ENCODE measurements at places on chromosomes 7 and 10. TPM values are rescaled to one million over a fixed set of nuclear protein-coding genes. Genes with fewer than 3 reads are reported as not detected.

GRCh38 chr7:26686448-26686981 is 177.9 kb downstream of the SKAP2 start:
- no peak overlapping the region for H3K27ac ChIP-seq
- H3K4me1 ChIP-seq, result peaks cover 12% of the 10 kb centered on the region
- DNase-seq, result peak; percentile 11
- no peak overlapping the region for H3K4me3 ChIP-seq
- no peaks in the 10 kb centered on the region for H3K36me3 ChIP-seq
- H3K27me3 ChIP-seq, result no peaks in the 10 kb centered on the region

- H3K27ac ChIP-seq, result no peak overlapping the region
- no peak for DNase-seq
- H3K4me1 ChIP-seq, result no peaks in the 10 kb centered on the region
- H3K36me3 ChIP-seq, result no peaks in the 10 kb centered on the region
- H3K27me3 ChIP-seq, result peaks cover 14% of the 10 kb centered on the region
These were observed 10.8 kb upstream of the CPA5 start for GRCh38 chr7:130333832-130334231.

Gene H2BK1
- not detected for total RNA-seq

DNA sequence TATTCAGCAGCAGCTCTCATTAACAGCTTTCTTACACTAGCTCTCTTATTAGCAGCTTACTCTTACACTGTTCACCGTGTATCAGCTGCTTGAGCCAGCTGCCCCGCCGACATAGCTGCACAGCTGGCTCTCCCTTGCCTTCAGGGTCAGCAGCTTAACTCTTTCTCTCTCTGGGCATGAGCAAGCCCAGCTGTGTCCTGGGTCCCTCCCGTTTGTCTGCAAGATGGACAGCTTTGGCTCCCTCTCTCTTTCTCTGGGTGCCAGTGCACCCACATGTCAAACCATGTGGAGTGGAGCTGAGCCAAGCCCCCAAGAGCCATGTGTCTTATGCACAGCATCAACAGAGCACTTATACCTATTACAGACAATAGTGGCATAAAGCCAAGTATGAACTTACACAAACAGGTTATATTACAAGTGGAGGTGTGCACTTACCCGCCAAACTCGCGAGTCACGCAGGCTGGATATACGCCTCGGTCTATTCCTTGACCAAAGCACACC is 35.7 kb upstream of the MTPAP start:
- no peaks in the 10 kb centered on the region for H3K36me3 ChIP-seq
- H3K27me3 ChIP-seq, result no peaks in the 10 kb centered on the region
- no peak overlapping the region for H3K27ac ChIP-seq
- H3K4me1 ChIP-seq, result no peaks in the 10 kb centered on the region
- DNase-seq, result peak; percentile 34

DNA sequence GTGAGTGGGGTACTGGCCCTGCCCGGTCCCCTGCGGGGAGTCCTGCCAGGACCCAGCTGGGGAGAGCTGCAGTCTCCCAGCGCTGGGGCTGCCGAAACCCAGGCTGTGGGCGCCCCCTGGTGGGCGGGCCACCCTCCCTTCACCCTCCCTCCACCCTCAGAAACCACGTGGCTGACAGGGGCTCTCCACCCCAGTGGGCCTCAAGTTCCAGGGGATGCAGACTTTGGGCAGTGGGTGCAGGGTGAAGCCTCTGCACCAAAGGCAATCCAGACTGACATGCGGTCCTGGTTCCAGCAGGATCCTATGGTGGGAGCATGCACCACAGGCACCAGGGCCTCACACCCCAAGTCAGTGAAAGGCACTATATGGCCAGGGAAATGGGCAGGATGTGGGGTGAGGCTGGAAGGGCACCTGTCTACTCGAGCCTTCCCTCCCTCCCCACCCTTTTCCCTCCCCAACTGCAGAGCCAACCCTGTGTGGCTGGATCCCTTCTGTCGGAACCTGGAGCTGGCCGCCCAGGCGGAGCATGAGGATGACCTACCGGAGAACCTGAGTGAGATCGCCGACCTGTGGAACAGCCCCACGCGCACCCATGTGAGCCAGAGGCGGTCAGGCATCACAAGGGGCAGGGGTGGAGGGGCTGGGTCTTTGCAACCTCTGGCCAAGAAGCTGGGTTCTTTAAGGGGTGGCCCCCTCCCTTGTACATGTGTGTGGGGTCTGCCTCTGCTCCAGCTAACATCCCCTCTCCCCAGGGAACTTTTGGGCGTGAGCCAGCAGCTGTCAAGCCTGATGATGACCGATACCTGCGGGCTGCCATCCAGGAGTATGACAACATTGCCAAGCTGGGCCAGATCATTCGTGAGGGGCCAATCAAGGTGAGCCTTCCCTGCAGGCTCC is 38.8 kb downstream of the PSAP start:
- H3K4me1 ChIP-seq, result peaks cover 43% of the 10 kb centered on the region
- H3K27me3 ChIP-seq, result no peaks in the 10 kb centered on the region
- no peak overlapping the region for H3K27ac ChIP-seq
- peak; percentile 92 for DNase-seq

DNA sequence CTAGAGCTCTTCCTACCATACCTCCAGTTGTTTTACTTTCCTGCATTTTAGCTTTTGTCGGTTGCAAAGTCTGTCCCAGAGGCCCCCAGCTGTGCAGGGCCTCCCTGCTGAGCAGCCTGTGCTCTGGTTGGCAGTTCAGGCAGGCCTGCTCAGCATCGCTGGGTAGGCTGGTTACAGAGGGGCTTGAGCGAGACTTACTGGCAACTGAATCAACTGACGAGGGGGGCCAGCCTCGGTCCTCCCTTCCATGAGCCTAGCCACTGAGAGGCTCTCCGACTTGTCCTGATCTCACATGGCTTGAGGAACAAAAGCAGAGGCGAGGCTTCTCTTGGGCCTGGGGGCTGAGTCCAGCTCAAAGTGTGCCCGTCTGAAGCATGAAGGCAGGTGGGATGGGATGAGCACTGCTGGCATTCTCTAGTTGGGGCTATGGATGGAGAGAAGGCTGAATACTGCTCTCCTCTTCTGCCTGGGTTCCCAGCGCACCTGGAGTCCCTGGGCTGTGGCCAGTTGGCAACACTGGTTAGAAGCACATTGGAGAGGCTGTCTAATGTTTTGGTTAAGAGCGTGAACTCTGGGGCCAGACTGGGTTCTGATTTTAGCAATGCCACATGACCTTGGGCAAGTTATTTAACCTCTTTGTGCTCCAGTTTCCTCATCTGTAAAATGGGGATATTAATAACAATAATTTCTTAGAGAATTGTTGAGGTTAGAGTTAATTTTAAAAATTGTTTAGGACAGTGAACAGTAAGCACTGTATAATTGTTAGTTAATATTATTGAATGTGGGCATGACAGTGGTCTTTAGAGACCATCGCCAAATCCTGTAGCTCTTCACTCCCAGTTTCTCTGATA is 6.9 kb upstream of the SFRP5 start:
- no peaks in the 10 kb centered on the region for H3K27me3 ChIP-seq
- peaks cover 26% of the 10 kb centered on the region for H3K4me1 ChIP-seq
- no peak for DNase-seq
- no peak overlapping the region for H3K4me3 ChIP-seq
- H3K27ac ChIP-seq, result no peak overlapping the region
- no peaks in the 10 kb centered on the region for H3K36me3 ChIP-seq

- no peaks in the 10 kb centered on the region for H3K36me3 ChIP-seq
- H3K27me3 ChIP-seq, result no peaks in the 10 kb centered on the region
- H3K4me3 ChIP-seq, result no peak overlapping the region
These were observed 276.6 kb upstream of the GALNT17 start for GRCh38 chr7:70855373-70855772.

- DNase-seq, result no peak
- H3K36me3 ChIP-seq, result no peaks in the 10 kb centered on the region
- H3K4me1 ChIP-seq, result no peaks in the 10 kb centered on the region
- no peak overlapping the region for H3K27ac ChIP-seq
- no peaks in the 10 kb centered on the region for H3K27me3 ChIP-seq
These were observed 108.2 kb upstream of the KAT6B start for GRCh38 chr10:74718208-74718607.

Gene LIPJ
- total RNA-seq, result not detected

- no peak overlapping the region for H3K27ac ChIP-seq
- peaks cover 4% of the 10 kb centered on the region for H3K27me3 ChIP-seq
These were observed 43.0 kb downstream of the MTERF1 start for GRCh38 chr7:91837397-91838070.

DNA sequence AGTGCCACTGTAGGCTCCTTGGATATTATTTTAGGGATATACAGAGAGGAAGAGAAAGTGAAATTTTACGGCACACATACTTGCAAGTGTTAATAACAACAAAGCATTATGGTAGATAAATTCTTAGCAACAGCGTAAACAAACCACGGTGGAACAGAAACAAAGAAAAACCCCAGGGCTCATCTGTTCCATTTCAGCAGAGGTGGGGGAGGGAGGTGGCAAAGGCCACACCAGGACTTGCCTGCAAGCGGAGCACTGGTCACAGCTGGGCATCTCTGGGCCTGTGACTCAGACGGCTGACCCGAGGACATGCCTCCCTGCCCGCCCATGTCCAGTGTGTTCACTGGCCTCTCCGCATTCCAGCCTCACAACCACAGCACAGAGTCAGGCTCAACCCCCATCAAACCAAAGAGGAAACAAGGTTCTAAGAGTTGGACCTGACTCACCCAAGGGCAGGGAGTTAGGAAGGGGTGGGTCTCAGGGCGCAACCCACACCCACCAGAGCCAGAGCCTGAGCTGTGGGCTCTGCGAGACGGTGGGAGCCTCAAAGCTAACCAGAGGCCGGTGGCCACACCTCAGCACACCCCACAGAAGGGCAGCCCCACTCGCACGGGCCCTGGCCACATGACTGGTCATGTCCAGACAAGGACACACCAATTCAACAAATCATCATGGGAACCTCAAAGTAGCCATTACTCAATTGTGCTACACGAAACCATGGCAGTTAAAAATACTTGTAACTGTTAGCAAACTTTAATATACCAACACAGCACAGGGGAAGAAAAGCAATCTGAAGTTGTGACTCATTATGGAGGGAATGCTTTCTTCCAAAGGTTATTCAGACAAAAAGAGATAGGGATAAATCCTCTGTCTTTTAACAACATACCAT is 10.7 kb downstream of the ESYT2 start:
- H3K4me1 ChIP-seq, result peaks cover 66% of the 10 kb centered on the region
- no peaks in the 10 kb centered on the region for H3K27me3 ChIP-seq
- H3K4me3 ChIP-seq, result no peak overlapping the region
- DNase-seq, result peak; percentile 80
- peaks cover 20% of the 10 kb centered on the region for H3K36me3 ChIP-seq

DNA sequence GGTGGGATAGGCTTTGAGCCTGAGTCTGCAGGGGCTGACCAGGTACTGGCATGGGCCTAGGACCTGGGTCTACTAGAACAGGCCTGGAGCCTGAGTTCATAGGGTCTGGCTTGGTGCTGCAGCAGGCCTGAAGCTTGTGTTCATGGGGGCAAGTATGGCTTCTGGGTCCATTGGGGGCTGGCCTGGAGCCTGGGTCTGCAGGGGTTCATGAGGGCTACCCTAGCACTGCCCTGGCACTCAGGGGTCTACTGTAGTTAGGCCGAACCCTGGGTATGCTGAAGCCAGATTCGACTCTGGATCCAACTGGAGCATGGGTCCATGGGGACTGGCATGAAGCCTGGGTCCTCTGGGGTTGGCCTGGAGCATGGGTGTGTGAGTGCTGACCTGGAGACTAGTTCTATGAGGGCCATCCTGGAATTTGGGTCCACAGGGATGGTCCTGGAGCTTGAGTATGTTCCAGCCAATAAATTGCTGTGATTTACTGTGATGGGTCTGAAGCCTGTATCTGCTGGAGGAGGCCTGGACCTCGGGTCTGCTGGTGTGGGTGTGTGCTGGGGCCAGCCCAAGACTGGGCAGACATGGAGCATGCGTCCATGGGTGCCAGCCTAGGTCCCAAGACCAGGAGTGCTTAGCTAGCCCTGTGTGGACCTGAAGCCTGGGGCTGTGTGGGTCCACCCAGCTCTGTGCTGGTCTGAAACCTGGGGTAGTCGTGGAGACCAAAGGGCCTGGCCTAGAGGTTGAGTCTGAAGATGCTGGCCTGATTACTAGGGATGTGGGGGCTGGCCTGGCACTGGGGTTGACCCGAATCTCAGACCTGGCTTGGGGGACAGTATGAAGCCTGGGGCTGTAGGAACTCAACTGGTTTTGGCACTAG is 235.5 kb downstream of the NXPH1 start:
- no peak overlapping the region for H3K27ac ChIP-seq
- DNase-seq, result no peak
- no peaks in the 10 kb centered on the region for H3K36me3 ChIP-seq
- H3K4me3 ChIP-seq, result no peak overlapping the region

Measured in K562 (cell line).